ENCODE measurements at places on chromosomes 12 and 14.

- no peak for DNase-seq
Measured at GRCh38 chr12:24979329-24979728, 30.4 kb upstream of the BCAT1 start.

GRCh38 chr12:47967461-47968321 is 4.3 kb downstream of the TMEM106C start:
- no peak for DNase-seq

- DNase-seq: no peak
Measured at GRCh38 chr14:86430853-86431252, 900.9 kb downstream of the FLRT2 start.

DNA sequence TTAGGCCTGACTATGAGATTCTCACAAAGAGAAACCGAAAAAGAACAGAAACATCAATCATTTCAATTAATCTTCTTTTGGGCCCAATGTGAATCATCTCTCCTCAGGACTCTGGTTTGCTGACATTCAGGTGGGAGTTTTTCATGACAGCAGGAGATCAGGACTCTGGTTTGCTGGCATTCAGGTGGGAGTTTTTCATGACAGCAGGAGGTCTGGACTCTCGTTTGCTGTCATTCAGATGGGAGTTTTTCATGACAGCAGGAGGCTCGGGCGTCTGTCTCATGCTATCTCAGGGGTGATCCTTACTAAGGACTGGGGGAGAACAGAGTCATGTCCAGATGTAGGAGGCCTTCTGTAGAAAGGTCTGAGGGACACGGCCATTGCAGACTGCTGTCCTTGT is 40.1 kb upstream of the PARP11 start:
- DNase-seq: no peak

GRCh38 chr12:111532751-111533150 is 66.4 kb downstream of the ATXN2 start:
- no peak for DNase-seq

DNA sequence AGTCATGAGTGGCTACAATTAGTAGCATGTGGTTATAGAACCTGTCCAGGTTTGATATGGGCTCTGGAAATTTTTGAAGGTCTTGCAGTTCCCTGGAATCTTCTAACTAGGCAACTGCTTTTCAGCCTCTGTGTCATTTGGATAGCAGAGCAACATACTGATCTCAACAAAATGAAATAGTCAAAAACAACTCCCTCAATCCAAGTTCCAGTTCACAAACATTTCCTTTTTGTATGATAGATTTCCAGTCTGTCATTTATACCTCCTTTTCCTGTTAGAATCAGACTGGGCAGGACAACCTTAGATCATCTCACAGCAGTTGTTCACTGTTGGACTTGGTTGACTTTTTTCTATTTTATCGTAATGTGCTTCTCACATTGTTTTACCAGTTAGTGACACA is 442.1 kb upstream of the PDE3A start:
- DNase-seq: no peak

DNA sequence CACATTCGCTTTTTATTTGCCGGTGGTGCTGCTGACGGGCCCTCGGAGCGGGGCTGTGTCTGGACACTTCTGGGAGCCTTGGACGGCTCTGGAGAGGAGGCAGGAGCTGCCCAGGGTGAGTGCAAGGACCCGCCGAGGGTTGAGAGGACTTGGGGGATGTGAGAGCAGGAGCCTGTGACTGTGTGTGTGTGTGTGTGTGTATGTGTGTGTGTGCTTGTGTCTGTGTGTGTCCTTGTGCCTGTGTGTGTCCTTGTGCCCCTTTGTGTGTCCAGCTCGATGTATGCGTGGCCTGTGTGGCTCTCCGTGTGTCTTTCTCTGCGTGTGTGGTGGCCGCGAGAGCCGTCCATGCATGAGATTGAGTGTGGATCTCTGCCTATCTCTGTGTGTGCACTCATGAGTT is 179.6 kb upstream of the MYL2 start:
- no peak for DNase-seq

- peak; percentile 90 for DNase-seq
Measured at GRCh38 chr14:90660865-90661570, 155.2 kb downstream of the TTC7B start.

DNA sequence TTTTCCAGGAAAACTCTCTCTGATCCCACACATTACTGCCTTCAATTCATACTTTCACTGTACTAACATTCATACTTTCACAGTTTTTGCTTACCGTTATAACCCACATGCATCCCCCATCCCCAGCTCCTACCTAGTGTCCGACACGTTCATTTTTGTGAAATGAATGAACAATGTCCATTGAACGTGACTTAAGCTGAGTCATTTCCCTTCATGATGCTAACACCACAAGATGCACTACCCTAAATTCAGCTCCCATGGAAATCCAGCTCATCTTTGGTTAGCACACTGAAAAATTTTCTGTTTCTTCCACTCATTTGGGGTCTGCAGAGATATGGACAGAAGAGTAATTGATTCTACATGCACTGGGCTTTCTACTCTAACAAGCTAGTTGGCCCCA is 84.7 kb downstream of the GALNT4 start:
- DNase-seq: no peak

Data from thyroid gland (tissue), 4 donors.